Activated T-cell treated with anti-CD3 and anti-CD28 coated beads for 48 hours (primary cell): ENCODE measurements at places on chromosomes 2 and 18.

- no peak for DNase-seq
Observed at GRCh38 chr2:151928380-151928779, 100.2 kb upstream of the ARL5A start.

- DNase-seq, result peak; percentile 18
Observed at GRCh38 chr2:179263446-179264367, 925 bp downstream of the SESTD1 start.

DNA sequence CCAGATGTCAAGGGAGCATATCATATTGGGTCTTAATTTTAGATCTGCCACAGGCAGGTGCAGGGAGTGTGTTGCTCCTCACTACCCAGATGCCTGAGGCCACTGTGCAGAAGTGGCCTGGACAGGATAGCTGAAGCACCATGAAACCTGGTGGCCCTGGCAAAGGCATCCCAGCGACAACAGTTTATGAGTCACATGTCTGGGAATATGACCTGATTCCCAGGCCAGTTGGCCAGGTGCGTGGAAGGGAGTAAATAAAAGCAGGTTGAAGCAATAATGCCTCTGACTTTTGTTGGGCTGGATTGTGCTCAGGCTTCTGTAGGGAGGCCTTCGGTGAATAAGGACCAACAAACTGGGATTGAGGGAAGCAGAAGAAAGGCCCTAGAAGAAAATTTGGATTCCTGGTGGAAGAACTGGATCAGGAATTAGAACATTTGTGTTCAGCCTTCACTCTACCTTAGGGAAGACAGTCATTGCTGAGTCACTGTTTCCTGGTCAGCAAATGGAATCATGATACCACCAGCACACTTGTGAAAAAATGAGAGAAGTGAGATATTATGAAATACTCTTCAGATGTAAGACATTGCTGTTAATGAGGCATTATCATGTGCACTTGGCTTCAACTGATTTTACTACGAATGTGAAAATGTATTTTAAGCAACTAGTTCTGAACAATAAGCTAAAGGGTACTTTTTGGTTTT is 78.4 kb upstream of the ZNF516 start:
- DNase-seq, result no peak

GRCh38 chr18:69691008-69691760 is 256.5 kb downstream of the CD226 start:
- DNase-seq, result no peak

- DNase-seq, result no peak
Observed at GRCh38 chr2:84017010-84017409, 442.1 kb downstream of the SUCLG1 start.

GRCh38 chr2:230905448-230906421 is 19.3 kb downstream of the GPR55 start:
- DNase-seq, result peak; percentile 84
